ENCODE measurements at places on chromosomes 1 and 21. TPM values are rescaled to one million over a fixed set of nuclear protein-coding genes. Genes with fewer than 3 reads are reported as not detected.

GRCh38 chr1:159978107-159978398, 24.0 kb upstream of the SLAMF9 start:
- DNase-seq: no peak

GRCh38 chr1:106780806-106781569, 275.5 kb upstream of the PRMT6 start:
- no peak for DNase-seq

DNA sequence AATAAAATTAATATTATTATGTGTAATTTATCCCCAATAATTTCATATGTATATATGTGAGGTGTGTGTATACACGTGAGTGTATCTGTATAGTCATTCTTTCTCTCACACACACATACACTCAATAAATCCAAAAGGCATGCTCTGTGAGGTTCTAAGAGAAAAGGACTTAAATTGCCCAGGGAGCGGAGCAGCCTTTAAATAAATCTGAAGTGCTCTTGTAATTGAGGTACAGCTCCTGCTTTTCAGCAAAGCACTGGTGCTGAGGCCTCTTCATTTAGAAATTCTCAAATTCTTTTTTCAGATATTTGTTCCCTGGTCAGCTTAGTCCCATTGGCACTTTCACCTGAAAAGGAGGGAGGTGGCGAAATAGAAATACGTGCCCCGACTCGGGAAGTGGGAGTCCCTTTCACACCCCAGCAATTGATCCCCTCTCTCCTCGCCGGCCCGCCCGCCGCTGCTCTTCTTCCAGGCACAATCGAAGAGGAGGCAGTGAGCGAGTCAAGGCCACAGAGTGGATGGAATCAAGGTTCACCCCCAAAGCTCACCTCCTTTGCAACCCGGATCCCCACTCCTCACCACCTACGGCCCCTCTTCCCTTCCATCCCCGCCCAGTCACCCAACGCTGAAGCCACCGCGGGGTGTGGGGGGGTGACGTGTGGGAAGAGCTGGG, 944 bp downstream of the PLPPR5 start:
- DNase-seq: no peak

GRCh38 chr21:28851645-28852044, 141.0 kb downstream of the LTN1 start:
- no peak for DNase-seq

DNA sequence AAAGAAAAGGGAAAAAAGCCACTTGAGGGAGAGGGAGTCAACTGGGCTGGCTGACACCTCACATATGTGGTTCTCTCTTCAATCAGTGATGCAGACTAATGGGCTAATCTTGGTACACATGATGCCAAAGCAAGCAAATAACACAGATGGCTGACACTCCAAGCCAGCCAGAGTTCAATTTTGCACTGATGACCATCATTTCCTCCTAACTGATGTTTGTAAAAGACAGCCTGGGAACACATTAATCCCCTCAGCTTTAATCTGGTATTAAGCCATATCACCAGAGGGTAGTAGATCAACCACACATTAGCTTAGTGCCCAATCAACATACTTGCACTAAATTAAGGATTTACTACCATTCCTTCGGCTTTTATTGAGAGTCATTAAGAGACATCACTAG, 2.8 kb downstream of the VPS72 start:
- DNase-seq: no peak

DNA sequence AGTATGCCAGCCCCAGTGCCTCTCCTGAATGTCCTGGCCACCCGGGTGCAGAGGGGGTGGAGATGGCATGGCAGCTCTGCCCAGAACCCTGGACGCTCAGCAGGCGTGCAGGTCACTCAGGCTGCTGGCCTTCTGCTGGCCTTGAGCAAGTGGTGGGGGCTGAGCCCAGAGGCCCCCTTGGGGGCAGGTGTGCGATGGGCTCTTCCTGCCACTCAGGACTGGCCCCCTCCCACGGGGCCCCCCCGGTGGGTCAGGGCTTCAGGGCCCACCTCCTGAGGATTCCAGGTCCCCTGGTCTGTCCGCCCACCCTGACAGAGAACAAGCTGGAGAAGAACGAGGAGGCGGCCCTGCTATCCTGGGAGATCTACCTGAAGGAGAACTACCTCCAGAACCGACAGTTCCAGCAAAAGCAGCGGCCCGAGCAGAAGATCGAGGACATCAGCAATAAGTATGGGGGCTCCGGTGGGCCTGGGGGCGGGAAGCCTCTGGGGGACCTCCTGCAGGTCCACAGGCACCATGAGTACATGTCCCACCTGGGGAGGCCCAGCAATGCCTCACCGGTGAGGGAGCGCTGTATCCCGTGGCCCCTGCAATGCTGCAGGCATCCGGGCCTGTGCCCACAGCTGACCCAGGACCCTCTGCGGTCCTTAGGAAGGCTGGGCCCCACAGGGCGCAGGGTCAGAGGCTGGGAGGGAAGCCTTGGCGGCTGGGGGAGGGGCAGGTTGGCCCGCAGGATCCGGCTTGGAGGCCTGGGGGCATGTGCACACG, 37.0 kb upstream of the LRRC3 start:
- no peak for DNase-seq

DNA sequence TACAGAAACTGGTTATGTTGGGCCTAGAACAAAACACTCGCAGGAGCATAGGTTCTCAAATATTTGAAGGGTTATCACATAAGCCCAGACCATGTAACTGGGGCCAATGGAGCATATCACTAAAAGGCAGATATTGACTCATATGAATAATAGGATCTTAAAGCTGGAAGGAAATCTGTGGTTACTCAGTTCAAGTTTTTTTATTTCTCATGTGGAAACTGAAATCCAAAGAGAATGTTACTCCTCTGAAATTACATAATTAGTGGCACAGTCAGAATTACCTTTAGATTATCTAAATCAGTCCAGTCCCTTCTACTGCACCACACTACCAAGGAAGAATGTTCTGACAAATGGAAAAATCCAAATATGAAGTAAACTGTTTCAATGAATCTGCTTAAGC, 12.0 kb downstream of the SLAMF8 start:
- no peak for DNase-seq

- DNase-seq: no peak
Observed at GRCh38 chr1:45306319-45306718, 20.4 kb upstream of the HPDL start.

DNA sequence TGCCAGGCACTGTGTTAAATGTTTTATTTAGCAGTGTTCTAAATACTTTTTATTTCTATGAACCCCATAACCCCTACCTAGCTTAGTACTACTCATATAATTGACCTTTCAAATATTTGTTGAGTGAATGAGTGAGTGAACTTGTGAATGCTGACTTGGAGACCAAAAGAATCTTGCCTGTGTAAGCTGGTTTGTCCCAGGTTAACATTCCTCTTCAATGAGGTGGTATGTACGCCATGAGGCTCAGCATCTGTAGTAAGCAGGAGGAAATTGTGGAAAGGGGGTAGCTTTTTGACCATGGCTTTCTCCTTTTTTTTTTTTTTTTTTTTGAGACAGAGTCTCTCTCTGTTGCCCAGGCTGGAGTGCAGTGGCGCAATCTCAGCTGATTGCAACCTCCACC, 14.6 kb downstream of the MED18 start:
- no peak for DNase-seq

DNA sequence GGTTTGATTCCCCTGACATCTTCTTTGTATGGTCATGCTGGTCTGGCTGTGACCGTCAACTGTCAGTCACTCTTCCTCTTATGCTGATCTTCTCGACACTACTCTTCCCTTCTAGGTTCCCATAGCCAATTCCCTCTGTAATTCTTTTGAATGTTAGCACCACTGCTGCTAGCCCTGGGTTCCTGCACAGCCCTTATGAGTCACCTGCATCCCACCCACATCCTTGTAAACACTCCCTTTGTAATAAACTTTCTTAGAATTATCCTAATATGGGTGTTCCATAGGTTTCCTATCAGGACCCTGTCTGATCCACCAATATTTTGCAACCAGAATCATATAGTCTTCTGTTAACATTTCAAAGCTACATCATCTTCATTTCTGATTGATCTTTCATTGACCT, 37.1 kb downstream of the JUN start:
- DNase-seq: no peak

DNA sequence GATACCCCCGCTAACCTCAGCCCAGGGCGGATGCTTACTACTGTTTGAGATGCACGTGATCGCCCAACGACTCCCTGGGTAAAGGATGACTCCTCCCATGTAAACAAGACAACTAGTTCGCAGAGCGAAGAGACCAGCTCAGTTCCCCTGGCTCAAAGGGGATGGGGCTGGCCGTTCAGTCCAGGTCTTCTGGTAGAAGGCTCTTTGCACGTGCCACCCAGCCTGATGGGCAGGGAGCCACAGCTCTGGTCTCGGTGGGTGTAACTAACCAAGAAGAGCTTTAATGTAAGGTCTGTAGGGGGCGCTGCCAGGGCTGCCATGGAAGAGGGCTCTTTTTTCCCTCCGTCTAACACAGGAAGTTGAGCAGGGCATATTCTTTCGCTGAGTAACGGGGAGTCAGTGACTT, 49.4 kb upstream of the PARP1 start:
- DNase-seq: no peak

DNA sequence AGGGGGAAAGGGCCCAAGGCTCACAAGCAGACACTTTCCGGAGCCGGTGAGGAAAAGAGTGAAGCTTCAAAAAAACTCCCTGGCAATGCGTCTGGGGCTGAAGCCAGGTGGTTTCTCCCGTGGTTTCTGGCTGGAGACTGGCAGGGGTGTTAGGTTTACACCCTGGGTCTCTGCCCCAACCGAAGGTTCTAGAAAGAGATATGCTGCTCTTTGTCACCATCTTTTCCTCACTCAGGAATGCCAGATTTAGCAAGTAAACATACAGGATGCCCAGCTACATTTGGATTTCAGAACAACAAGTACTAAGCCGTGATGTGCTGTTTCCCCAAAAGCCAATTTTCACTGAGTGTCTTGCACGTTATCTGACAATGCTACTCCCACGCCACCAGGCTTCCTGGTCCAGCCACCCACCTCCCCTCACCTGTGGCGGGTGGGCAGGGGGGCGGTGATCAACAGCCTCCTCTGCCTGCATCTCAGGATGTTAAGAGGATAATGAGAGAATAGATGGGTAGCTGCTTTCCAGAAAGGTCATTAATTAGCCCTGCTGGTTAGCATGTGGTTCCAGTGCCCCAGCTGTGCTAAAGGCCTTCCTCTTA, 69.6 kb upstream of the OLIG2 start:
- no peak for DNase-seq

DNA sequence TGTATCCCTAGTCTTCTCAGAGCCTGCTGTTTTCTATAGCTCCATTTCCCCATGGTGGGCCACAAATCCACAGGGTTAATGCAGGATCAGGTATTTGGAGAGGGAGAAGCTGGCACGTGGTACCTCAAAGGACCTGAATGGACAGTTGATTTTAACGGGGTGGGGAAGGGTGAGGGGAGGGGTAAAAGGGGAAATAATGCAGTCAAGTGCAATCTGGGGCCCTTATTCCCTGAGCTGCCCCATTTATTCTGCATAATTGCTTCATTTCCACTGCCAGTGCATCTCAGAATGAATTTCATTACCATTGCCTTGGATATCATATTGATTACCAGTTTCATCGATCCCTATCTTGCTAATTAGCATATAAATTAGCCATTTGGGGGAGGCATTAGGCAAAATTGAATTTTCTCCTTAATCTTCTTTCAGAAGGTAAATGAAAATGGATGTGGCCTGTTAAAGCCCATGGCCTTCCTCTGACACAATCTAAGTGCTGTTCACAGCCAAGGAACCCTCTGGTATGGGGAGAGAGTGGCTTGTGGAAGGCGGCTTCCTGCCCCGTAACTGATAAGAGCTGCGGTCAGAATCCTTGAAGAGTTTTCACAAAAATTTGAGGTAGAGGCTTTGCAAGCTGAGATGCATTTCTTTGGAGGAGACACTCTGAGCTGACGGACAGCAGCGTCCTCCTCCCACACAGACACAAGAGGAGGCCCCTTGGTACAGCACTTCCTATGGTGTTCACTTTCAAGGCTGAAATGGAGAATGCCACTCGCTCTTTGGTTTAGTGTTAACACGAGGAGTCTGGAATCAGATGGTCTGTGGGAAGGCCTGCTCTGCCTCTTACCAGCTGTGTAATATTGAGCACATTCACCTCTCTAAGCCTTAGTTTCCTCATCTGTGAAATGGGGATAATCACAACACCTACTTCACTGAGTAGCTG, 34.4 kb downstream of the PHC2 start:
- DNase-seq: no peak

DNA sequence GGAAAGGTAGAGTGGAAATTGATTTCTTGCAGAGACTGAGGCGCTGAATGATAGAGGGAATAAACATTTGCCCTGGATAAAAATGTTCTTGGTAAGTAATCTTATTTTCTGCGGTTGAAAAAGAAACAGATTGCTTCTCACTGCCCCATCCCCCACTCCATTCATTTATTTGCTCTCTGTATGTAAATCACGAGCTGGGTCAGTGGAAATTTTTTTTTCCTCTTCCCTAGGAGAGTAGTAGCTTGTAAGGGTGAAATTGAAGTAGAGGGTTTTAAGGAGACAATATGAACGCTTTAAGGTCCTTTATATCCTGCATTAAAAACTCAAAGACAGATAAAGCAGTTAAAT, 1.4 kb upstream of the BRINP3 start:
- DNase-seq: no peak

- no peak for DNase-seq
Observed at GRCh38 chr1:234975122-234975940, 153.3 kb downstream of the TOMM20 start.

- DNase-seq: no peak
Observed at GRCh38 chr1:152108882-152109222, 6.4 kb downstream of the TCHH start.

GRCh38 chr1:31105646-31106045, 40.1 kb upstream of the PUM1 start:
- DNase-seq: no peak

- DNase-seq: no peak
Observed at GRCh38 chr1:219837994-219838294, 90.4 kb downstream of the SLC30A10 start.

DNA sequence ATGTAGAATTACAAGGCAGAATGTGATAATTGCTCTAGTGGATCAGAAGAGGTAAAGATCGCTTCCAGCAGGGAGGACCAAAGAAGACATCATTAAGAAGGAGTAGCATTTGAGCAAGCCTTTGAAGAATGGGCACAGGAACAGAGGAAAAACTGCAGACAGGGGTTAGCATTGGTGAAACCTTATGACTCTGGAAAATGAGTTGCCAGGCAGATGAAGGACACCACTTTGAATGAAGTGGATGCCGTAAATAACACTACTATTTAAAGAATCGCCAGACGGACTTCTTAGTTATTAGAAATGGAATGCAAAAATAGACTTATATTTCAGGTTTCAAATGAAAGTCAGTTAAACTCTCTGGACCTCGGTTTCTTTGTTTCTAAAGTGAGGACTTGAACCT, 727.7 kb downstream of the USP25 start:
- no peak for DNase-seq

GRCh38 chr1:54229281-54229891, 29.4 kb downstream of the MRPL37 start:
- no peak for DNase-seq

DNA sequence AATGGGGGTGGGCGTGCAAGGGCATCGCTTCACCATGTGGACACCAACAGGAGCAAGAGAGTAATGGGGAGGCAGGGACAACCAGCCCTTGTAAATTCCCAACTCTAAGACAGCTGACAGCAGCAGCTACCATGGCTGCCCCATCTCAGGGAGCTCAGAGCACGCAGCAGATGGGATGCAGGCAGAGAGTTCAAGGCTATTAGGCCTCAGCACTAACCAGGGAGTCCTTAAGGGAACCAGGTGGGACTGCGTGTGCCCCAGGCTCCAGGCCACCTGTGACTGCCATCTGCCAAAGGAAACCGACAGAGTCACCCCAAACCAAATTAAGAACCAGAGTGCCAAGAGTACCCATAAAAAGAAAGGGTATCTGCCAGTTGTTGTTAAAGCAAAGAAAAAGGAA, 33.7 kb upstream of the PRDM2 start:
- DNase-seq: no peak

Gene HSD3B1
- not detected for polyA plus RNA-seq

Gene AADACL4
- 0.13 TPM for polyA plus RNA-seq

Gene RCOR3
- polyA plus RNA-seq: 56.7 TPM

Gene SPRR1A
- polyA plus RNA-seq: not detected

All from hindlimb muscle (tissue), 1 donor.